ENCODE measurements at places on chromosomes 7 and 10.

DNA sequence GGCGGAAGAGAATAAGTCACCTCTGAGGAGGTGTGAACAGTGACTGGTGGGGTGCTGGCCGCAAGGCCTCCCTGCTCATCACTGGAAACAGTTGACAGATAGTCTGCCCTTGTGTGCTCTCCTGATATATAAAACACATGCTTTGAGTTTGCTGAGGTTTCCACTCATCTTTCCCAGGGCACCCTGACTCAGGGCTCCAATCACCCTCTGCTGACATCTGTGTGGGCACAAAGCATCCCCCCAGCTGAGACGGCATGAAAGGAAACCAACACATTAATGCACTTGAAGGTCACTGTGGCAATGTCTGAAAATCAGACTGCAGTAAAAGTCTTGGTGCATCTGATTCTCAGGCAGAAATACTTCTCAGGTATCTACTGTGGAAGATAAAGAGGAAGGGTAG lies 49.8 kb downstream of the EPDR1 start:
- DNase-seq: no peak

- no peak for DNase-seq
These were observed 134.7 kb upstream of the PPP2R2D start for GRCh38 chr10:131766096-131766495.

DNA sequence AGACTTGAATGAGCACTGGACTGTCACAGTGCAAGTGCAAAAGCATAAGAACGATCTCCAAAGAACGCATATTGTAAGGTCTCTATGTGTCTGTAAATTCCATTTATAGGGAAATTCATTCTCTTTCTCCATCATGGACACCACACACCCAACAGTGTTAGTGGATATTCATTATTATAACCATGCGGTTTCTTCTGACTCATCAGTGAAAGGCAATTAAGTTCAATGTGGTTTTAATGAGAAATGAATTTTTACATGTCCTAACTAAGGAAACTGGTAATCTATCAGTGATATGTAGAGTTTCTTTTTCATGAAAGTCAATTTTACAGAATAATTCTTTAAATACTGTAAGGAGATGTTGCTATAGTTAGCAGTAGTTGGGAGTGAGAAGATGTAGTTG lies 25.9 kb downstream of the GIMAP8 start:
- DNase-seq: no peak

DNA sequence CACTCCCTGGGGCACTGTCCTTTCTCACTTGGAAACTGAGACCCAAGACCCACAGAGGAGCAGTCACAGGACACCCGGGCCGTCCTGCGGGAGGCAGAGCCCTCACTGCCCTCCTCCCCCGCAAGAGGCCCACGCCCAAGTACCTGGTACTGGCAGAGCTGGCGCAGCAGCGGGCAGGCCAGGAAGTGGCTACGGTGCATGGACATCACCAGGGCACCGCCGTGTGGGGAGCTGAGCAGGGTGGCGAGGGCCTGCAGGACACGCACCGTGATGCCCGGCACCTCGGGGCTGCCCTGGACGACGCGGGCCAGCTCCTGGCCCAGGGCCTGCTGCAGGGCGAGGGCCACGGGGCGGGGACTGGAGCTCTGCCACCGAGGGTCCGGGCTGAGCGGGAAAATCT lies 20.0 kb upstream of the MICALL2 start:
- no peak for DNase-seq

DNA sequence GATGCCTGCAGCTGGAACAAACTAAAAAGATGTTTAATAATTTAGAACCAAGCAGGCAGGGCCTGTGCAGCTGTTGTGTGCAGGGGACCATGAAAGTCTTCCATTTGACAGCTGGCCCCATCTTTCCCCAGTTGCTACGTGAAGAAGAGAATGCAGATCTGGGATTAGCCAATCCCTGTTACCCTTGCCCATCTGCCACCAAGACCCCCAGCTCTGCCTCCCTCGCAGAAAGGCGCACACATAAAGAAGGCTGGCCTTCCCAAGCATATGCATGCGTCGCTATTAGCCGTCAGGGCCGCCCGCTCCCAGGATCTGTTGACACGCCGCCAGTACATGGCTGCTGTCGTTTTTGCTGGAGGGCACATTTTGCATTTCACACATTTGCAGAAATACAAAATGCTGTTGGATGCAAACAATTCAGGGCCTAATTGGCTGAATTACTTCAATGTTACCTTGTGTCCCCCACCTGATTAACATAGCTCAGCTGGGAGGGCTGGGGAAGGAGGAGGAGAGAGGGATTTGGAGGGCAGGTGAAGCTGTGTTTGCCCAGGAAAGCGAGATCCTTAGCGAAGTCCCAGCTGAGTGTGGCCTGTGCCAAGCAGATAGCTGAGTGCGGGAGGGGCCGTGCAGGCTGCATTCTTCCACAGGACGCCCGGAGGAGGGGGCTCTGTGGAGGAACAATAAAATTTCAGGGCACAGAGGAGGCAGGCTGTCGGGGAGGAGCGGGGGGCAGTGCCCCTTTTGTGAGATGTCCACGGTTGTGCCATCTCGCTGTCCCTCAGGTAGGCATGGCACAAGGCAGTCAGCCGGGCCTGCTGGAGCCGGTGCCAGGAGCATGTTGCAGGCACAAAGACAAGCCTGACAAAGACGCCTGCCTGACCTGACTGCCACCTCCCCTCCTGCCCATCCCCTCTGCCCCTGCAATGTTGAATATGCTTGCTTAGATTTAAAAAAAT lies 443.0 kb upstream of the MKI67 start:
- DNase-seq: no peak

GRCh38 chr7:2680792-2681490 lies 7.1 kb upstream of the AMZ1 start:
- DNase-seq: peak; percentile 57

- no peak for DNase-seq
These were observed 113.8 kb upstream of the CACUL1 start for GRCh38 chr10:118868589-118868988.

GRCh38 chr7:155763691-155764437 lies 48.4 kb downstream of the SHH start:
- peak; percentile 37 for DNase-seq

- DNase-seq: no peak
These were observed 161.5 kb upstream of the FAM13C start for GRCh38 chr10:59523851-59524250.

DNA sequence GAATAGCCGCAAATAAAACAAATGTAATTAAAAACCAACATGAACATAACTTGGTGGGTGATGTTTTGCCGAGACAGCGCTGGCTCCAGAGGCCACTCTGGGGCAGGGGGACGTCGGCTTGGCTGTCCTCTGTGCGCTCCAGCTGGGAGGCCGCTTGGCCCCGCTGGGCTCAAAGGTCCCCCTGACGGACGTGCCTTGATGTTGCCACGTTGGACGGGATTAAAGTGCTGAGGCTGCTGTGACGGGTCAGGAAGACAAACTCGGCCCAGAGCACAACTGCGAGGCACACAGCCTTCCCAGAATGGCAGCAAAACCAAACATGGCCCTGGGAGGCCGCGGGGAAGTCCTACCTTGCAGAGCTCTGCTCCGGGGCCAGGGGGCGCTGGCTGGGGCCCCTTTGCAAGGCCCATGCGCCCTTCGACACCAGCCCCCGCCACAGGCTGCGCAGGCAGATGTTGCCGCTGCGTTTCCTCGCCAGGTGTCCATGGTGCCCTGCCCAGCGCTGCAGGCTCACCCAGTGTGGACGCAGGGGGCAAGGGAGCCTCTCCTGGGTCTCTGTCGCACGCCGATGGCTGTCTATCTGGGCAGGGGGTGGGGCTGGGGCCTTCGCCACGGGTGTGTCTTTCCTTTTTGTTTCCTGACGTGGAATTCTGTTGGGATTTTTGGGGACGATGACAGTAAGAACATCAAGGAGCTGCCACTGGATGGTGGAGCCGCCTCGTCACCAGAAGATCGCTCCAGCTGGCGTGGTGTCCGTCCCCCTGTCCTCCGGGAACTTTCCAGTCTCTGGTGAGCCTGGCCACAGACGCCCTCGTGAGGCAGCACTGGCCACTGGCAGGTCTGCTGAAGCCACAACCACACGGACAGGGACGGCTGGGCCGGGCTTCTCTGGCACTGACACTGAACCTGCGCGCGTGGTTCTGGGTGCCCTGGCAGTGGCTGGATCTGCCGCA lies 99.6 kb upstream of the DIP2C start:
- DNase-seq: peak; percentile 16

DNA sequence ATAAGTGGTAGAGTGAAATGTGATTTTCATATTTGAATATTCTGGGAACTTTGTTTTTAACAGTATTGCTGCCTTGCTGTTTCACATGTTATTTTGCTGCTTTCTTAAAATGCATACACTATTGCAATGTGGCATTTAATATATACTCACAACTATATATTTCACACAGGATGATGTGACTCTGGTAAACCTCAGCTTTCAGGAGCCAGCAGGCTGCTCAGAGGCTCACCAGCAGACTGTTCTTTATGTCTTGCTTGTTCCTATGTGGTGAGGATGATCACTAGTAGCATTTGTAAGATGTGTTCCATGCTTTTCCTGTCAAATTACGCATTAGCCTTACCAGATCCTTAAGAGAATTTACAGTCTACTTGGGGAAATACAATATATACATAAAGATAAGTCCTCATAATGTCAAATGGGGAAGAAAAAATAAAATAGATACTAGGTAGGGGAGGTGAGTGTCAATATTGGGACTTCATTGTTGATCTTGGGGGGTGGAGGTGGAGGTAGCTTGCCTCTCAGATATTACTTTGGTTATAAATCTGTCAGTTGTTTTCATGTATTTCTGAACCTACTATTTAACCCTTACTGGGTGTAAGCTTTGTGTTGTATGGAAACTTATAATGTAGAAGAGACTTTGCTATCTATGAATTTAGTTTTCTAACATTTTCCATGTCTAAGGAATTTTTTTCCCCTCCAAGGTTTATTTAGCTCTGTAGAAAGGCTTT lies 8.4 kb downstream of the GNAI1 start:
- no peak for DNase-seq

- no peak for DNase-seq
These were observed 37.3 kb downstream of the CUL1 start for GRCh38 chr7:148735967-148736366.

DNA sequence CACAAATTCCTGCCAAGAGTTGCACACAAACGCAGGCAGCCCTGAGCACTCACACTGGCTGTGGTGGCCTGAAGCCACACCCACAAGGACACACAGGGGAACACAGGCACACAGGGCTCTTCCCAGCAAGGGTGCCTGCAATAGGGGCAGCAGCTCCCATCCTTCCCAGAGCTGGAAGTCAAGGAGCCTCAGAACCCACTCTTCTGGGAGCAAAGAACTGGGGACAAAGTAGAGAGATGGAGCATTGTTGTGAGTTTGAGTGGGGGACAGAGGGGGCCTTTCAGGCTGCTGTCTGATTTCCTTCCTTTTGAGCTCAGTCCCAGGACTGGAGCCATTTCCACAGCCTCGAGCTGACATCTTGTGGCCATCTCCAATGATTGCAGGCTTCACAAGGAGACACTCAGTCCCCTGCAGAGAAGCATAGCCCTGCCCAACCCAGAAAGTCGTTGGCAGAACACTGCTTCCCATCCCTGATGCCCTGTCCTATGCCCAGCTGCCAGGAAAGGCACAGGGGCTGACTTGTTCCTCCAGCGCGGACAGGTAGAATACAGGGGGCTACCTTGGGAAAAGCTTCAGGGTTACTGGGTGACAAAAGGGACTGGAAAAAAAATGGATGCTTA lies 34.4 kb upstream of the SLF2 start:
- DNase-seq: no peak
